ENCODE measurements at places on chromosomes 5 and 9.
A peak's percentile ranks its signal among the peaks of the same experiment; 100 is the strongest.

GRCh38 chr9:114225561-114226212 is 70.3 kb downstream of the COL27A1 start:
- DNase-seq, result no peak

GRCh38 chr9:111162026-111162425 is 123.8 kb upstream of the LPAR1 start:
- no peak for DNase-seq

- DNase-seq, result no peak
Observed at GRCh38 chr5:140049205-140049604, 6.1 kb upstream of the NRG2 start.

- no peak for DNase-seq
Observed at GRCh38 chr5:127941646-127942045, 141.9 kb upstream of the SLC12A2 start.

DNA sequence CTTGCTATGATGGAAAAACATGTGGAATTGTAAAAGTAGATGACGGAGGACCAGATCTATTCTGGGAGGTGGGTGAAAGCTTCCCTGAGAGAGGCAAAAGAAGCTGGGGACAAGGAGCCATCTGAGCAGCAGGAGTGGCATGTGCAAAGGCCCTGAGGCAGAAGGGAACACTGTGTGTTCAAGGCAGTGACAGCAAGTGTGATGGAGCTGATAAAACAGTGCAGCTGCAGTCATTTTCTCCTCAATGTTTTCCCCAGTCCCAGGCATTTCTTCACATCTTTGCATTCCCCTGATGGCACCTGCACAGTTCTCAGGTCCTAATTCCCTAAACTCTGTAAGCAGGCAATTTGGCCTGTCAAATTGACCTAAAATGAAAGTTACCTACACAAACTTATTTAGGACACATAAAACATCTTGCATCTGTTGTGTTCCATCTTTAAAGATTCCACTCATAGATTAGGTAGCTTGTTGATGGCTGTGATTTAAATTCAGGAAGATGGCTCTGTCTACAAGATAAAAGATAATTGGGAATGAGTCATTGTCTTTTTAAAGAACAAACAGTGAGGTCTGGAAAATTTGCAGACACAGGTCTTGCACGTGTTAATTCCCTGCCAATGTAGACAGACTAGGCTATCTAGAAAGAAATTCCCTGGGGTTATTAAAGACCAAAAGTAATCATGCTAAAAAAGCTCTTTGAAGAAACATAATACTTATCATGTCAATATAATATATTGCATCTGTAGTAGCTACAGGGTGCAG is 289.6 kb upstream of the SGCD start:
- no peak for DNase-seq

DNA sequence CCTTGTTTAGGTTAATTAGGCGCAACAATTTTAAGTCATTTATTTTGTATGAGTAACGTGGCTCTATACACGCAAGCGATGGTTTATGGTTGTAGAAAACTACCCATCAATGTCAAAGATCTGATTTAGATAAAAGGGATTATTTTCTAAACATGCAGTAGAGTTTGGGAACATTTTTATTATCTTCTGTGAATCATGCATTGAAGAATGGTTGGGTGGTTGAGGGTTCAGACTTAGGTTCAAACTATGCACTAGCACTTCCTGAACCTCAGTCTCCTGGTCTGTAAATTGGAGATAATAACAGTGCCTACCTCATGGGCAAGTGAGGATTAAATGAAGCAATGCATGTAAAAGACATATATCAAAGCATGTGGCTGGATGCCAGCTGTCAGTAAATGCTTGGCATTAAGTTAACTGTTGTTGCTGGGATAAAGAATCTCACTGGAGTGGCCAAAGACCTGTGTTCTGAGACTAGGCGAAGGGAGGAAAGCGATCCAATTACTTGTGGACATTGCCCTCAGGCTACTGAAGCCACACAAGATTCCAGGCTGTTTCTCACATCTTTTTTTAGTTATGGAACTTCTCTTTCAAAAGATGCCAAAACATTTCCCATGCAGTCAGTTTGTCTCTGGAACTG is 1.1 kb upstream of the OTULINL start:
- DNase-seq, result no peak

- no peak for DNase-seq
Observed at GRCh38 chr5:180006141-180006540, 65.4 kb downstream of the RNF130 start.

- DNase-seq, result no peak
Observed at GRCh38 chr5:115583474-115583873, 18.8 kb downstream of the TICAM2 start.

DNA sequence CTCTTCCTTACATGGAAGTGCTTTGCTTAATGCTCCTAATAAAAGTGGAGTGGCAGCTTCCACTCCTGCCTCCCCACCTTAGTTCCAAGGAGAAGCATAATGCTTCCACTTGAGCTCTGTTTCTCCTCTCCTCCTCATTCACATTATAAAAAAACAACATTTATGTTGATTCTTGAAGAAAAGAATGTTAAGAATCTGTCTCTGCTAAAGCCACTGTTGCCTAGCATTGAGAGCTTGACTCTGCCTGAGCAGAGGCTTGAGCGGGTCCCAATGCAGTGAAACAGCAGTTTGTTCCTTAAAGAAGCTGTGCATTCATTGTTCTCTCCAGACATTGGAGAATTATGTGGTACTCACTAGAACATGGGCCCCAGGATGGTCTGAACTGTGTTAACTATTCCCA is 101.5 kb upstream of the GHR start:
- peak; percentile 6 for DNase-seq

DNA sequence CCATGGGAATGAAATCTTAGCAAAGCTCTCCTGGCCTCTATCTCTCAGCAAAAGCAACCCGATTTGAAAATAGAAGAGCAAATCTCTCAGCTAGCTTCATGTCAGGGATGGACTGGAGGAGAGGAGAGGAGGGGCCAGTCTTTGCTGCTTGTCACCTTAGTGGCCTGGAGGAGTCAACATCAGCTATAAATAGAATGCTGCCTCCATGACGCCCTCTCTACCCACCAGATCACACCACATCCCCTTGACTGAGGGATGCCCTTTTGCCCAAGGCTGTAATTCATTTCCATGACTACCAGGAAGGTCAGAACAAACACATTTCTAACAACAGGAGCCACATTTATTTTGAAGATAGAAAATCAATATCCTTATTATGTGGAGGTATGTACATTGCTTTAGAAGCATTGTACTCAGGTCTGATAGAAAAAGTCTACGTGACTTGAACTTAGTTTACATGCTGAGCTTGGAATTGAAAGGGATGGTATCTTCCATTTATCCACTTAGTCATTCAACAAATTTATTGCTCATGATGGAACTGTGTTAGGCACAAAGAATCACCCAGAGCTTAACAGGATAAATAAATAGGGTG is 92.4 kb upstream of the LIFR start:
- no peak for DNase-seq

DNA sequence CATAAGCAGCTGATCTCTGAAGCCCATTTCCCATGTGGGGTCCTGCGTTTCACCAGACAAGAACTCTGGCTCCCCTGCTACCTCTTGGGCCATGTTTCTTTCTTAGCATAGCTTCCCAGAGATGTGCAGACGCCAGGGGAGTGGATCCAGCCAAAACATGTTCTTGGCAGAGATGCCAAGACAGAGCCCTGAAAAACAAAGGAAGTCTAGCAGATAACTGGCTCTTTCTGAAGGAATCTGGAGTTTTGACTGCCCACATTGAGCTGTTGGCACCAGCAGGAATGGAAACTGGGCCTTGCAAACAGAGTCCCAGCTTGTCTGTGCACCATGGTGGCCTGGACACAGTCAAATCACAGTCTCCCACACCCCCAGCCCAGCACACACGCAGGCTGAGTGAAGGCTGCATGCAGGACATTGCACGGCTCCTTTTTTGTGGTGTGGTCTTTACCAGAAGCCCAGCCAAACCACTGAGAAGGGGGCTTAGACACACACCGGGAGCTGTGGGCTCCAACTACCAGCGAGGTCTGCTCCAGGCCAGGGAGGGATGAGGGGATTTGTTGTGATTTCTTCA is 114.7 kb downstream of the SNX18 start:
- no peak for DNase-seq

DNA sequence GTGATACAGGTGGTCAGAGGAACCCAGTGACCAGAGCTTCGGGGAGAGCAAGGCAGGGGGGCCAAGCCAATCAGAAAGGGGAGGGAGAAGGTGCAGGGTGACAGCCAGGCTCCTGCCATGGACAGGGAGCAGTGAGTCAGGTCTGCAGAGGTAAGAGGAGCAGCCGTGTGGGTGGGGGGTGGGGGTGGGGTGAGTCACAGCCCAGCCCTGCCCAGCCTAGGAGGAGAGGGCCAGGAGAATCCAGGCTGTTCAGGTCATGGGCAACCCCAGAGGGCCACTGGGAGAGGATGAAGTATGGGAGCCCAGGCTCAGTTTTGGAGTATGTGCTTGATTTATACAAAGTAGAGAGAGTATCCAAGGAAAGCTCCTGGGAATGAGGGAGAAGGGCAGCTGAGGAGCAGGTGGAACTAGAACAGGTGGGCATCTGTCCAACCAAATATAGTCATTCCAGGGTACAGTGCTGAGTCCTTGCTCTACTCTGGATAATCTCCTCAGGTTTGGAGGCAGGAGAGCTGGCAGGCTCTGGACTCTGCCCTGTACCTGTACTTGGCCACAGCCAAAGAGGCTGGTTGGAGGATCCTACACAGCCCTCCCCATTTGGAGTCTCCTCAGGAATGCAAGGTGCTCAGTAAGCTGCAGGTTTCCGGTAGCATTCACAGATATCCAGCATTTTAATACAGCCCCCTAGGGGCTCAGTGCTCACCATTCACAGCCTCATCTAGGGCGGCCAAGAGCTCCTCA is 1.6 kb downstream of the HBEGF start:
- DNase-seq, result no peak

DNA sequence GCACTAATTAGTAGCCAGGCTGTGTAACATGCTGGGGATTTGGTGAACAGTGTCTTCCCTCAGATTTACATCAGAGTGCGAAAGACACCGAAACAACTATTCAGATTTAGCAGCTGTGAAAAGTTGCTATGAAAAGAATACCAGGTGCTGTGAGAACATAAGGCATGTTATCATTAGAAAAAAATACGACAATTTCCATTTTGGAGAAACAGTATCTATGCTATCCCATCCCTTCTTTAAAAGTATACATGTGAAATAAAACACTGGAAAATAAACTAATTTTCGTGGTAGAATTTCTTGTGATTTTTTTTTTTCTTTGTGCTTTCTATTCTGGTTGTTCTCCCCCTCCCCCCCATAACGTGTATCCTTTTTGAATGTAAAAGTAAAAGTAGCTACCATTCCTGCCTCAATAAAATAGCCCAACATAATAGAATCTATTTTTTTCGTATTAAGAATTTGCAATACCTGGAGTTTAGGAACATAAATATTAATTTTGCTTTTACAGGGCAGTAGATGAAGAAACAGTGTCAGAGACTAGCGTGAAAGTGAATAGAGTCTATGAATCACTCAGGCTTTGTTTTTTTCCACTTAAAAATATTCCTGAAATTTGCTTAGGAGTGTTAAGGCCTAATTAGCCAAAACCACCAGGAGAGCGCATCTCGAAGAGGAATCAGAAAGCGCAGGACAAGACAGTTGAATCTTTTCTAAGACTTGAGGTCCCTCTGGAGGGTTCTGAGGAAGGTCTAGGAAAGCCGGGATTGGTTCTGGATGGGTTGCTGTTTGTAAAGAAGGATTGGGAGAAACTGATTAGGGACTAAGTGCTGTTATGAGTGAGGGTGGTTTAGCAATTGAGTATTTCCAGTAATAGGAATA is 813 bp upstream of the SLU7 start:
- no peak for DNase-seq

All from left renal cortex interstitium (tissue), 4 donors.